ENCODE measurements at places on chromosomes 5 and 9.

- no peak for DNase-seq
Measured at GRCh38 chr5:141870871-141871270, 7.3 kb downstream of the PCDH1 start.

DNA sequence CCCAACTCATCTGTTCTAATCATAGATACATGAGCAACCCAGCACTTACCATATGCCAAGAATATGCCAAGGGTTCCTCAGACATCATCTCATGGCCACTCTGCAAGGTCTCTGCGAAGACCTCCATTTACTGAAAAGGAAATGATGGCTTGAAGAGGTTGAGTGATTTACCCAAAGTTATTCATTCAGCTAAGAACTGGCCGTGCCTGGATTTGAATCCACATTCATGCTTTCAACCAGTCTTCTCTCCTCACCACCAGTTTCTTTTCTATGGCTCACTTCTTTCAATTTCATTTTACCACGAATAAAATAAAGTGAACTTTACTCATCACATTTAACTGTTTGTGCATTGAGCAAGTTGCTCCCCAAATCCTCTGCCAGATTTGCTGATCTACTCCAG lies 27.2 kb upstream of the FOXI1 start:
- no peak for DNase-seq

- DNase-seq: no peak
Measured at GRCh38 chr5:117615226-117615625, 1040.6 kb upstream of the SEMA6A start.

DNA sequence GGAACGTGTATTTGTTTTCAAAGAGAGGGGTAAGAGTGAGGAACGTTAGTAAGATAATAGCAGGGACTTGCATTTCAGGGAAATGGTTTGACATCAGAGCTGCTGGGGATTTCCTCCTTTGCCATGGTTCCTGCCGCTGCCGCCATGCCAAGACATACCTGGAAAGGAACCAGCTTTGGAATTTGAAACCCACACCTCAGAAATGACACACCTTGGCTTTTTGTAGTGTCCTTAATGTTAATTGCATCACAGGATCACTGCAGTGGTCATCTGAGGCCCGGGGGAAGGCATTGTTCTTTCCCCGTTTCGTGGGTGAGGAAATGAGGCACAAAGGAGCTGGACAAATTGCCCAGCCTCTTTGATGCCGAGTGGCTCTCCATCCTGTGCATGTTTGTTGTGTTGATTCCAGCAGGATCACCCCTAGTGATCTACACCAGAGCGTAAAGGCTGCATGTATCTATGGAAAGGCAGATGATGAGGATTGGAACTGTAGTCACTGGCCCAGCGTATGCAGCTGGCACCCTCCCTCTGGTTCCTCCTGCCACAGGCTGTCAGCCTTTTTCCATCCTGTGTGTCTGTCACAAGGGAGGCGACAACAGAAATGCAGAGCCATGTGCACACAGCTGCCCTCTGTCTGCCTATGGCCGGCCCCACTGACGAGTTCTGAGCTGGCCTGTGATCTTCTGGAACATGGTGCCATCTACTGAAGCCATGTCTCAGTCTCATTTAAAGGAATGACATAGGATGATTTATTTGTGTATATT lies 37.8 kb downstream of the SLC46A2 start:
- DNase-seq: no peak

- DNase-seq: no peak
Measured at GRCh38 chr5:149405550-149406202, 26.6 kb upstream of the IL17B start.

- DNase-seq: no peak
Measured at GRCh38 chr5:432928-433791, 9.8 kb upstream of the EXOC3 start.

DNA sequence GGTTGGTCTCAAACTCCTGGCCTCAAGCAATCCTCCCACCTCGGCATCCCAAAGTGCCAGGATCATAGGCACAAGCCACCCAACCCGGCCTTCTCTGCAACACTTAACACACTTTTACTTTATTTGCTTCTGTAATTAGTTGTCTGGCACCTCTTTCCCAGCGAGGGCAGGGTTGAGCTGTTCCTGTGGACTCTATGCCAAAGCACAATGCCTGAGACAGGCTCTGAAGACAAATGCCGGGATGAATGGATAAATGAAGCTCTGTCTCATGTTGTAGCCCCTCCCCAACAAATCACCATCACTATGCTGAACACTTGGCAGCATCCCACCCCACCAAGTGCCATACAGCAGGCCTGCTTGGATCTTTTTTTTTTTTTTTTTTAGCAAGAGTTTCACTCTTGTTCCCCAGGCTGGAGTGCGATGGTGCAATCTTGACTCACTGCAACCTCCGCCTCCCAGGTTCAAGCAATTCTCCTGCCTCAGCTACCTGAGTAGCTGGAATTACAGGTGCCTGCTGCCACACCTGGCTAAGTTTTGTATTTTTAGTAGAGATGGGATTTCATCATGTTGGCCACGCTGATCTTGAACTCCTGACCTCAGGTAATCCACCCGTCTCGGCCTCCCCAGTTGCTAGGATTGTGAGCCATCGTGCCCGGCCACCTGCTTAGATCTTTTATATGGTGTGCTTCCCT lies 21.3 kb downstream of the GPX3 start:
- no peak for DNase-seq

GRCh38 chr9:138104251-138105122 lies 226.9 kb downstream of the CACNA1B start:
- no peak for DNase-seq

GRCh38 chr5:127838661-127839060 lies 135.5 kb downstream of the CCDC192 start:
- DNase-seq: peak; percentile 67

- DNase-seq: peak; percentile 59
Measured at GRCh38 chr5:136802383-136802782, 437.0 kb upstream of the TRPC7 start.

GRCh38 chr5:160044391-160044804 lies 35.5 kb downstream of the TTC1 start:
- DNase-seq: no peak

DNA sequence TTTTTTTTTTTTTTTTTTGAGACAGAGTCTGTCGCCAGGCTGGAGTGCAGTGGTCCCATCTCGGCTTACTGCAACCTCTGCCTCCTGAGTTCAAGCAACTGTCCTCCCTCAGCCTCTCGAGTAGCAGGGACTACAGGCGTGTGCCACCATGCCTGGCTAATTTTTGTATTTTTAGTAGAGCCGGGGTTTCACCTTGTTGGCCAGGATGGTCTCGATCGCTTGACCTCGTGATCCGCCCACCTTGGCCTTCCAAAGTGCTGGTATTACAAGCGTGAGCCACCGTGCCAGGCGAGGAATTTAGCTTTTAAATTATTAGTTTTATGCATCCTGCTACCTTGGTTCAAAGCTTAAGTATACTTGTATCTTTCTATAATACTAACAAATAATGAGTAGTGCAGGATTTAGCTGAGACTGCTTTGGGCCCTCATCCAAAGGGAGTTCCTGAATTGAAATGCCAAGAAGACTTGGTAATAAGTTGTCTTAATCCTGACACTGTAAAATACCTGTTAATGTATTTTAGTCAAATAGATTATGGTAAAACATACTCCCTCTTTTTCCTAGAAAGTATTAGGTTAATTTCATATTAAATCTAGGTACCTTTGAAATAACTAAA lies 5.0 kb downstream of the CDC42SE2 start:
- DNase-seq: no peak

DNA sequence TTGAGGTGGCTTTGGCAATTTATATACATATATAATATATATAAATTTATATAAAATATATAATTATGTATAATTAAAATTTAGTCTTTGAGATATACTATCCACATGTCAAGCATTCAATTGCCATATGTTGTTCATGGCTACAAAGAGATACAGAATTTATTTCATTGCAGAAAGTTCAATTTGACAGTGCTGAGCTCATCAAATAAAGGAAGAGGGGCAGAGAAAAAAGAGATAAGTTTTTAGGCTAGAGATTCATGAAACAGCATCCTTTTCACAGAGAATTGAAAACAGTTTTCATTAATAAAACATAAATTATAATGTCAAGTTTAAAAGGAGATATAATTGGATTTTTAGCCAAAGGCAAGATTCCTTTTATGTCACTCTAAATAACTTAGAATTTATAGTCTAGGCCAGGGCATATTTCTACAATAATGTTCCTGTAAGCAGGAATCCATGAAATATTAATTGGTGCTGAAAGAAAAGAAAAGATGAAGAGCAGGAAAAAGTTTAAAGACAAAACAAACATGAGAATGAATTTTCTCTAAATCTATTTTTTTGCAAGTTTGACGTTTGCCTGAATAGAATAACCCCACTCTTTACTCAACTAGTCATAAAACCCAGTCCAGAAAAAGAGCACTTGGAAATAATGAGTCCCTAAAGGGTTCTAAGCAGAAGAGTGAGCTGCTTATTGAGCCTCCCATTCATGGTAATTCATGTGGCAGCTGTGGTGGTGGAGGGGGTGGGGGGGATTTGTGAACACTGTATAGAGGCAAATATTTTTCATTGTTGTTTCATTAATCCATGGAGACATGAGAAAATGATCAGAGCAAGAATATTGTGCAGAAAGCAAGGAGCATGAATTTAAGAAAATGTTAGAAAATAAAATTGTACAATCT lies 1279.5 kb downstream of the CDH12 start:
- peak; percentile 87 for DNase-seq

GRCh38 chr5:112348915-112349314 lies 70.2 kb downstream of the EPB41L4A start:
- DNase-seq: no peak

- DNase-seq: no peak
Measured at GRCh38 chr5:10607666-10608073, 43.8 kb downstream of the ANKRD33B start.

DNA sequence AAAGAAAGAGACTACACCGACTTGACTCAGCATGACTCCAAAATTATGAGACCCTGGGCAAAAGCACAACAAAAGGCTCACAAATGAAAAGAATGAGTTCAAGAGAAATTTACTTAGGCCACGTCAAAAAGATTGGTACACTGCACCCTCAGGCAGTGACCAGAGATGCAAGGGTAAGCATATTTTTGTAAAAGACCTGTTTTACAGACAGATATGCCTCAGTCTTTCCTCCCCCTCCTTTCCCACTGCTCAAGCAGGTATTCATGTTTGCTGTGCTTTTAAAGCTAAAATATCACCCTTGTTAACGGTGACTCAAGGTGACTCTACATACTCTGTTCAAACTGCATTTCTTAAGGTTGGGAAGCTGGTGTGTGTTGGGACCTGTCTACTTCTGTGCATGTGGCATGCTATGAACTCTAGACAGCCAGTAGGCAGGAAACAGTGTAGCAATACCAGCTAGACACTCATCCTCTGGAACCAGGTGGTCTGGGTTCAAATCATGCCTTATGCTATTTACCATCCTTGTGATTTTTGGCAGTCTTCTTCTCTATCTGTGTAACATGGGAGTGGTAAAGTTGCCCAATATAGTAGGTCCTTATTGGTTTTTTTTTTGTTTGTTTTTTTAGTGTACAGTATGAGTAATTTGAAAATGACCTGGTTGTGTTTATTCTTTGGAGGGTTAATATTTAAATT lies 98.7 kb downstream of the TLE4 start:
- no peak for DNase-seq

DNA sequence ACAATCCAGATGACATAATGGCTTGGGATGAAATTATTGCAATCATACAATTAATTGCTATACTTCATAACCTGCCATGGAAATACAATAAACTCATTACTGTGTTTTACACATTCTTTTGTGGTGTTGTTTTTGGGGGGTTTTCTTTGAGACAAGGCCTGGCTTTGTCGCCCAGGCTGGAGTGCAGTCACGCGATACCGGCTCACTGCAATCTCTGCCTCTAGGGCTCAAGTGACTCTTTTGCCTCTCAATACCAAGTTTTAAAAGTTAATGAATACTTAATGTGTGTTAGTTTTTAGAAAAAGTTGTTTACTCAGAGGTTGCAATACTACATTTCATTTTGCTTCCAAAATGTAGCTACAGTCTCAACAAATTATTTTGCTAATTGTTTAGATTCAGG lies 598.4 kb downstream of the CHSY3 start:
- DNase-seq: no peak

GRCh38 chr5:169243651-169244422 lies 57.1 kb downstream of the SLIT3 start:
- DNase-seq: no peak

GRCh38 chr9:30198463-30199309 lies 2185.8 kb upstream of the ACO1 start:
- DNase-seq: no peak

DNA sequence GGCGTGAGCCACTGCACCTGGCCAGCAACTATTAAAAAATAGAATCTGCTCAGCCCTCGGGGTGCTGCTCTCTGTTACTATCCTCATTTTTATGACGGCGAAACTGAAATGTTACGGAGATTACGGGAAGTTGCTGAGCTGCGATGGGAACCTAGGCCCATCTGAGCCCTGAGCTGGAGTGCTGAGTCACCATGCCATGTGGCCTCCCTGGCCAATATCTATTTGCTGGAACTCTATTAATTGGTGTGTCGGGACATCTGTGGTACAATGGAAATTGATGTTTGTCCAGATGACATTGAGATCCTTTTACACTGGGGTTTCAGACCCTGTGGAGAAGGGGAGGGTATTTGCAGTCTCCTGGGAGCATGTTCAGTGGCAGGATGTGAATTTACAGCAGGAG lies 8.1 kb downstream of the PRDM12 start:
- peak; percentile 59 for DNase-seq

DNA sequence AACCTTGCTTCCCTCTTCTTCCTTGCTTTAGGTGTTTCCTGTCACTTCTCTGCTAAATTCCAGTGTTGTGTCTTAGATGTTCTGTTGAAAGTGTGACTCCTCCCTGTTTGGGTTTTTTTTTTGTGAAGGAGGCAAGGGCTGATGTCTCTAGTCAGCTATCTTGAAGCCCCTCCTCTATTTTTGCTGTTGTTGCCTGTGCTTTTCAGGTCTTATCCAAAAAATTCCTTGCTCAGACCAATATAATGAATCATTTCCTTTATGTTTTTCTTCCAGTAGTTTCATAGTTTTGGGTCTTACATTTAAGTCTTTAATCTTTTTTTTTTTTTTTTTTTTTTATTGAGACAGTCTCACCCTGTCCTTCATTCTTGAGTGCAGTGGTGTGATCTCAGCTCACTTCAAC lies 22.3 kb downstream of the RIC1 start:
- DNase-seq: no peak

DNA sequence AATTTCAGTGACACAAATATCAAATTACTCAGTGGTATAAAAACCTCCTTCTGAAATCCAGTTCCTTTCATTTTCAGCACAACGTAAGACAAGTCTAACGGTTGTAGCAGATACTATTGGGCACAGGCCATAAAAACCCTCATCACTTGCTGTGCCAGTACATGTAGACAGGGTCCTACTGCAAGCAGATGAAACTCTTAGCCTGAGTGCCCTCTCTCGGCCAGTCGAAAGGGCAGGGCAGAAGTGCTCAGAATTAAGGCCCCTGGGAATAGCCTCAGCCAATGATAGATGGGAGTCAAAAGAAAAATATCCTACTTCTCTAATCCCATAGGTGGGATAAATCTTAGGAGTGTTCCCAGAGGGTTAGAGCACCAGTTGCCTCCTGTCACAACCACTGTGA lies 168.5 kb upstream of the FER start:
- DNase-seq: no peak

- DNase-seq: no peak
Measured at GRCh38 chr5:160694896-160695295, 157.1 kb downstream of the ATP10B start.

- no peak for DNase-seq
Measured at GRCh38 chr5:53783624-53784228, 223.3 kb downstream of the NDUFS4 start.
